ENCODE measurements at places on chromosomes 5 and 9.

GRCh38 chr9:122723690-122724089 is at the start of gene OR1L4:
Gene OR1L4, plus strand, starts transcription at chr9:122723990. Its CDS starts 0 bp downstream, at chr9:122723990.
- DNase-seq: no peak

GRCh38 chr5:58299256-58299655 is 160.6 kb downstream of the PLK2 start:
- no peak for DNase-seq

GRCh38 chr9:35962126-35962906 is 4.4 kb upstream of the OR2S2 start:
- DNase-seq: no peak

DNA sequence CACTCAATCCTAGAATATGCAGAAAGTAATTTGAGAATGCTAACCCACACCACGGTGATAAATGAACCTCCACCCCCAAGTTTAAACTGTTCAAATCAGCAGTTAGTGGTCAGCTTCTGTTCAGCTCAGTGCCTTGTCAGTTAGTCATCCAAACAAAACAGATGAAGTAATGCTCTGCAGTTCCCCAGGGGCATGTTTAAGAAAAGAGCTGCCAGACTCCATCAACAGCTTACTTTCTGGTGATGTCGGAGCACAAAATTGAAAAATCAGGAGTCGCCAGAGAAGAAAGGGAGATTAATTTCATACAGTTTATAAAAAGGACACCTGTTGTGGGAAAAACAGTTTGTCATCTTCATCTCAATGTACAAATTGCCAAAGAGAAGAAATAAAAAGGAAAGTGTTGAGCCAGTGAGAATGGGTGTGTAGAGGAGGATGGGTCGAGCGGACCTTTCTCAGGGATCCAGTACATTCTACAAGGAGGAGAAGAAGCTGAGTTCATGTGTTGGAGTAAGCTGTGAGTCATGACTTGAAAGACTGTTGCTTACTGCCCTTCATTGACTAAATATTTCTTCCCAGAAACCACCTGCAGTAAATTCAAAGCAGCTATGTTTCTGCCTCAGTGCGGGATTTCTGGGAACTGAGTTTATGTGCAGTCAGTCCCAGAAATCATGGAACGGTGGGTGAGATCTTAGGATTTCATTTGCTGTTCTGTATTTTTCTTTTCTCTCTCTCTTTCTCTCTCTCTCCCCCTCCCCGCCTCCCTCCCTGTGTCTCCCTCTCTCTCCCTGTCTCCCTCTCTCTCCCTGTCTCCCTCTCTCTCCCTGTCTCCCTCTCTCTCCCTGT is 13.7 kb downstream of the TRIO start:
- DNase-seq: no peak

DNA sequence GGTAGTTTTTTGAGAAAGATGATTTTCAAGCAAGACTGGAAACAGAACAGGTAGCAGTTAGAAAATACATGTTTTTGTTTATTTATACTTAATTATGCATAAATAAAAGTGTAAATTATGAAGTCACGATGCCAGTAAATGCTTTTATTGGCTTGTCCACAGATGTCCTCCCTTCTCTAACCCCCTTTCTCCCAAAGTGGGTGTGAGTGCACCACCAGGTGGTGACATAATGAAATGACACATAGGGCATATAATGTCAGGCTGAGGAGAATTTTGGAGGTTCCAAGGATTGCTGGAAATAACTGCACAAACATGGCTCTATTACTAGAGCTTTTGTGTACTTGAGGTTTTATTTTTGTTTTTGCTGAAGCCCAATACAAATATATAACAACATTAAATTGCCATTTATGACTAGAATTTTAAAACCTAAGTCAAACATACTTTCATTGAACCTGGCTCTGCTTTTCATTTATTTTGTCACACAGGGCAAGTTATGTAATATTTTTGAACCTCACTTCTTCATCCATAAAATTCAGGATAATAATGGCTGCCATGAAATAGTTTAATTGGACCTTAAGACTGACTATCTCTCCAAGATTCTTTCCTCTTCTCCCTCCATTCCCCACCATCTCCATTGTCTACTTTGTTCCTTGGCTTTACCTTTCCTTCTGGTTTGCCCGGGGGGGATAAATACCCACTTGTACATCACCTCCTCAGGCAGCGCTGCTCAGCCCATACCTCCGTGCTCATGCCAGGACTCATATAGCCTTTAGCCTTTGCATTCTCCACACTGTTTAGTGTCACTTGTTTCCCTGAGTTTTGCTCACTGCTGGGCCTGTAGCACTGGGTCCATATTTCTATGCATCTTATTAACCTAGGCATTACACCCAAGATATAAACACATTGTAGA is 168.8 kb downstream of the PDE4D start:
- DNase-seq: no peak

DNA sequence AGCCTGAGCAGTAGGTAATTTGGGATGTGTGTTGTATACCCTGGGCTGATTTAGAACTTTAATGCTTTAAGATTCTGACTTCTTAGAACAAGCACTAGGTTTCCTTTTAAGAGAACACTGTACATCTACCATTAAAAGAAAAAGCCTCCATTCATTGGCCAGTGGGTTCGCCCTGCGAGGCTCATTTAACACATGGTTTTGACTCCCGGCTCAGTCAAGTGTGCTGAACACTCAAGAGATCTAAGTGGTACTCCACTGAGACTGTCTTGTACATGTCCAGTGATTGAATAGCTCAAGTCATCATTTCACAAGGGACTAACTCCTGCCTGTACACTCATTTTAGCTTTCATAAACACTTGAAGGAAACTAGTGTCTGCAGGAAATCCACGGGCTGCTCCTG is 3.9 kb downstream of the FUBP3 start:
- DNase-seq: no peak

DNA sequence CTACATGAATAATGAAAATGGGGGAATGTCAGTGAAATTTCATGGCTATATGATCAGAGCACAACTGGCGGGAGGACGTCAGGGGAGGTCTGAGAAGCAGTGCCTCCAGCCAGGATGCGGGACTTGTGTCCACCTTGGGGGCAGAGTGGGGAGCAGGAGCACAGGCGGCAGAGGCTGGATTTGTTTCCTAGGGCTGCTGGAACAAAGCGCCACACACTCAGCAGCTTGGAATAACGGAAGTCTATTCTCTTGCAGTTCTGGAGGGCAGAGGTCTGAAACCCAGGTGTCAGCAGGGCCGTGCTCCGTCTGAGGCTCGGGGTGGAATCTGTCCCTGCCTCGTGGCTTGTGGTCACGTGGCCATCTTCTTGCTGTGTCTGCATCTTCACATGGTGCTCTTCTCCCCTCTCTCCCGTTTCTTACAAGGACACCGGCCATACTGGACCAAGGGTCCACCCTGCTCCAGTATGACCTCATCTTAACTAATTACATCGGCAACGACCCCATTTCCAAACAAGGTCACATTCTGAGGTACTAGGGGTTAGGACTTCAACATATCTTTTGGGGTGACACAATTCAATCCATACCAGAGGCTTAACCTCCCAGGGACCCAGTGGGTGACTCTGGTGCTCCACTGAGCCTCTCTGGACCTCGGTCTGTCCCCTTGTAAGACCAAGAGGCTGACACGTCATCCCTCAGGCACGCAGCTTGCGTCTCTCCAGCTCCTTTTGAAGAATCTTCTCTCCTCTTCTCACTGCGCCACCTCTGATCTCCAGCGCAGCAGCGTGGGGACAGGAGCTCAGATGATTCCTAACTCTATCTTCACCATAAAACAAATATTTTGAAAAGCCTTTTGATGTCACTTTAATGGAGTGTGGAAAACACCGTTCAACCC is 202.5 kb downstream of the CDK5RAP2 start:
- no peak for DNase-seq

DNA sequence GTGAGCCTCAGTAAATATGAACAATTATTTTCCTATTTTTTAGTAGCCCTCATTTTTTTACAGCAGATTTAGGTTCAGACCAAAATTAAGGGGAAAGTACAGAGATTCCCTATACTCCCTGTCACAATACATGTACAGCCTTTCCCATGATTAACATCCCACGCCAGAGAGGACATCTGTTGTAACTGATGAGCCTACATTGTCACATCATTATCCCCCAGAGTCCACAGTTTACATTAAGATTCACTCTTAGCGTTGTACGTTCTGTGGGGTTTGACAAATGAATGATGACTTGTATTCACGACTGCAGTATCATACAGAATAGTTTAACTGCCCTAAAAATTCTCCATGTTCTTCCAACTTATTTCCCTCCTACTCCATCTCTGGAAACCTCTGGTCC is 262.3 kb upstream of the MSX2 start:
- no peak for DNase-seq

GRCh38 chr5:169637085-169637548 is at the start of gene DOCK2:
Gene DOCK2, plus strand, starts transcription at chr5:169637275. Its CDS starts 52 bp downstream, at chr5:169637327.
- DNase-seq: peak; percentile 68

GRCh38 chr5:1292139-1292538 is 2.7 kb downstream of the TERT start:
- no peak for DNase-seq

GRCh38 chr5:111075520-111075919 is 4.0 kb downstream of the TSLP start:
- DNase-seq: no peak
